Stimulated activated CD4-positive, alpha-beta T cell treated with anti-CD3 and anti-CD28 coated beads, Interleukin-12 subunit alpha, Interleukin-12 subunit beta, amount 100 ng/mL, for 48 hours (primary cell): ENCODE measurements at places on chromosomes 6 and 20.

DNA sequence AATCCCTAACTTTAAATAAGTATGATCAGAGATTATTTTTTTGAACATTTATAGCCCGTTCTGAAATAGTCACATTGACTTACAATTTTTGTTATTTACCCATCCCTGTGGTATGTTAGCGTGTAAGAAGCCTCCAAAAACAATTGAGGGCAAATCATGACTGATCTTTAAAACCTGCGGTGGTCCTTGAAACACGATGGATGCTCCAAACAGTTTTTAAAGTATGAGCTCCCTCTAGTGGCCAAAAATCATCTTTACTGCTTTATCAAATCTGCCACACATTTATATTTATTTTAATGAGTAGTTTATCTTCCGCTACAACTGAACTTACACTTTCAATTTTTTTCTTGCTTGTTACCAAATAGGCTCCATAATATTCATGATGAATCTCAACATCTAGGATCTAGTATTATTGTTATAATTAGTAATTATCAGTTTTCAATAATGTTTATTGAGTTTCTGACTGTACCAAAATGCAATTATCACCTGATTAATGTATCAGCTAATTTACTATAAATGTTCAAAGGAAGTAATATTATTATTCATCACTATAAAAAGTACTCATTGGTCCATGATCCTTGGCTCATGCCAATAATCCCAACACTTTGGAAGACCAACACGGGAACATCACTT, 52.2 kb downstream of the MARCKS start:
- DNase-seq, result no peak

- DNase-seq, result no peak
Observed at GRCh38 chr6:26347699-26348098, 17.3 kb upstream of the BTN3A2 start.

DNA sequence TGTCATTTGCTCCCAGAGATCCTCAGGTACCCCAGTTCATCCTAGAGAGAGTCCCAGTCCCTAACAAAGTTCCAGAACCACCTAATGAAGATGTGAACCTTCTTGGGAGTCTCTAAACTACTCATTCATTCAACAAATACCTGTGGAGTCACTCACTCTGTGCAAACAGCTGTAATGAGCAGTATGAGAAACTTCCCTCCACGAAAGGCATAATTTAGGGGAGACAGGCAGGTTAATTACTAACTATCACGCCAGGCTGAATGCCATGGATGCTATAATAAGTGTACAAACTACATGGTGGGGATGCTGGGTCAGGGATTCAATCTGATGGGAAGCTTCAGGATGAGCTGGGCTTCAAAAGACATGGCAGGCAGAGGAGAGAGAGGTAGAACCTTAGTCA, 70.1 kb upstream of the AFDN start:
- DNase-seq, result no peak

GRCh38 chr6:40755749-40756452, 168.7 kb upstream of the LRFN2 start:
- no peak for DNase-seq

GRCh38 chr6:146931214-146931613, 273.0 kb upstream of the STXBP5 start:
- no peak for DNase-seq
